Aortic smooth muscle cell (primary cell): ENCODE measurements at places on chromosomes 13 and 19. TPM values are rescaled to one million over a fixed set of nuclear protein-coding genes. Genes with fewer than 3 reads are reported as not detected.

Gene OR10H1
- total RNA-seq = not detected in 2 replicates

Gene IRGC
- total RNA-seq = not detected in 2 replicates

Gene DMKN
- 0.53 and 2.3 TPM in 2 replicates for total RNA-seq

Gene NLRP5
- not detected in 2 replicates for total RNA-seq

Gene OR7C1
- not detected in 2 replicates for total RNA-seq

Gene HRC
- total RNA-seq = 0.26 and 1.2 TPM in 2 replicates

Gene TUBA3C
- not detected in 2 replicates for total RNA-seq

Gene NOVA2
- total RNA-seq = 0.12 and 0.13 TPM in 2 replicates

Gene FAM216B
- total RNA-seq = under 0.01 TPM in 1 of 2 replicates, not detected in the other

Gene ZNF549
- total RNA-seq = 5.8 and 6.2 TPM in 2 replicates

Gene FPR3
- under 0.01 TPM in 2 replicates for total RNA-seq

Gene SIGLEC8
- not detected in 2 replicates for total RNA-seq

Gene KISS1R
- total RNA-seq = not detected in 2 replicates

Gene MYPOP
- total RNA-seq = 0.53 and 1.1 TPM in 2 replicates

Gene CGB5
- not detected in 2 replicates for total RNA-seq

Gene ZNF560
- 0.06 and 0.40 TPM in 2 replicates for total RNA-seq

Gene C19orf38
- total RNA-seq = 0.19 and 0.26 TPM in 2 replicates

Gene RGCC
- total RNA-seq = 1.7 and 3.0 TPM in 2 replicates

Gene VSTM2B
- not detected in 2 replicates for total RNA-seq

Gene IGFL2
- not detected in 2 replicates for total RNA-seq

Gene PSG3
- not detected in 2 replicates for total RNA-seq

Gene ATXN8OS
- total RNA-seq = not detected in 2 replicates

Gene PTGER1
- total RNA-seq = 15.5 and 35.5 TPM in 2 replicates

Gene FREM2
- not detected in 2 replicates for total RNA-seq

Gene SHISA2
- total RNA-seq = under 0.01 TPM in 1 of 2 replicates, not detected in the other

Gene KLF5
- 0.12 and 0.26 TPM in 2 replicates for total RNA-seq

Gene RYR1
- under 0.01 TPM in 2 replicates for total RNA-seq

Gene ZNF296
- total RNA-seq = 0.25 TPM in 1 of 2 replicates, not detected in the other

Gene GJB6
- not detected in 2 replicates for total RNA-seq

Gene ZNF878
- total RNA-seq = 0.06 and 0.26 TPM in 2 replicates

Gene NCAN
- total RNA-seq = under 0.01 TPM in 1 of 2 replicates, not detected in the other

Gene ERICH4
- not detected in 2 replicates for total RNA-seq

Gene GNG7
- under 0.01 and 0.12 TPM in 2 replicates for total RNA-seq

Gene LAIR1
- not detected in 2 replicates for total RNA-seq

Gene ZNF571
- total RNA-seq = 2.4 and 3.0 TPM in 2 replicates

Gene FFAR3
- not detected in 2 replicates for total RNA-seq

Gene CLIP3
- 3.4 and 11.8 TPM in 2 replicates for total RNA-seq

Gene STOML3
- total RNA-seq = not detected in 2 replicates
